Activated CD8-positive, alpha-beta memory T cell treated with anti-CD3 and anti-CD28 coated beads, Interleukin-2, amount 10 ng/mL, durations not matched to agents 7 days and 5 days (primary cell): ENCODE measurements at places on chromosomes 13 and 19.

DNA sequence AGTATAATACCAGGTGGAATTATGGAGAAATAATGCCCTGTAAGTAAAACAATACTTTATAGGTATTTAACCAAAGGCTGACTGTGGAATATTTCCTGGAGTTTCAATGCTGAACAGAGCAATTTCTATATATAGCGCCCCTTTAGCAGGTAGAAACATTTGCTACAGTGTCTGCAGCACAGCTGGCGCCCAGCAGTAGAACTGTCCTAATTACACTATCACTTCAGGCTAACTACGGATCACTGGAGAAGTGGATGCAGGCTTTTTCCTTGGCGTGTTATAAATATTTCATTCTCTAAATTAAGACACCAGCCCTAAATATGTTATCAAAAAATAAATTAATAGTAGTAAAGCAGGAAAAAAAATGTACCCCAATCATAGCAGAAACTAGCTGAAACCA, 3.1 kb downstream of the SHISA2 start:
- DNase-seq, result no peak

DNA sequence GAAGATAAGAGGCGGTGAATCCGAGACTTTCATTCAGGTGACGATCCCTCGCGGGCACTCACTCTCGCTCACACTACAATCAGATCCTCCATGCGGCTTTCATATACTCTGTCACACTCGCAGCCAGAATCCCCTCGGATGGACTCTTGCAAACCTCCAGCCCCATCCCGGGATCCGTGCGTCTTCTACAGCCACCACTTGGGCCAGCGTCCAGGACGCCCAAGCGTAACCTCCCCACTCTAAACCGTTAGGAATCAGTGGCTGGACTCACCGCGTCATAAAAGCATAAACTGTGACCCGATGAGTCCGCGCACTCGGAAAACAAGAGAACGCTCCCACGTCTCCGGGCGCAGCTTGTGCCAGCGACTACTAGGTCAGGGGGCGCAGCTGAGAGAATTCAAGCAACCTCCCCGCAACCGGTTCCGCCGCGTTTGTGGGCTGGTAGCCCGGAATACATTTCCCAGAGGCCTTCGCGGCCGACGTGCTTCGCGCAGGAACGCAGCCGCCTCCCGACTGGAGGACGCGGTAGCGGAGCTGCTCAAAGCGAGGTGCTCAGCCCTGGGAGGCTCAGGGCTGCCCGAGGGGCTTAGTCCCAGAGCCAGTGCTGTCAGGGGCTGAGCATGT, 27.6 kb downstream of the ZNF607 start:
- DNase-seq, result peak; percentile 89

GRCh38 chr13:36151591-36151990, 20.4 kb upstream of the DCLK1 start:
- DNase-seq, result no peak

DNA sequence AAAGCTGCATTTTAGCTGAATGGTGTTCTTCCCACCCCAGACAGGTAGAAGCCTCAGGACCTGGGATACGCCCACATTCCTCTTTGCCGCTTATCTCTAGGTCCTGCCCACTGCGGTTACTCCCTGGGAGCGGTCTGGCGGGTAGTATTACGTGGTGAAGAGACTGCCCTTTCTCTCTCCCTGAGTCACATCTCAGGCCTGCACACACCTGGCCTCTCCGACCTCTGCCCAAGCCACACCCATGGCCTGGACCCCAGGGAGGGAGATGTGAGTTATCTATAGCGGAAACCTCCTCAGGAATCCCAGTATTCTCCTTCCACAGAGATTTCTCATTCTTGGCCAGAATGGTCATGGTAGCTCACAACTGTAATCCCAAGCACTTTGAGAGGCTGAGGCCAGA, 17.3 kb downstream of the RHPN2 start:
- no peak for DNase-seq

DNA sequence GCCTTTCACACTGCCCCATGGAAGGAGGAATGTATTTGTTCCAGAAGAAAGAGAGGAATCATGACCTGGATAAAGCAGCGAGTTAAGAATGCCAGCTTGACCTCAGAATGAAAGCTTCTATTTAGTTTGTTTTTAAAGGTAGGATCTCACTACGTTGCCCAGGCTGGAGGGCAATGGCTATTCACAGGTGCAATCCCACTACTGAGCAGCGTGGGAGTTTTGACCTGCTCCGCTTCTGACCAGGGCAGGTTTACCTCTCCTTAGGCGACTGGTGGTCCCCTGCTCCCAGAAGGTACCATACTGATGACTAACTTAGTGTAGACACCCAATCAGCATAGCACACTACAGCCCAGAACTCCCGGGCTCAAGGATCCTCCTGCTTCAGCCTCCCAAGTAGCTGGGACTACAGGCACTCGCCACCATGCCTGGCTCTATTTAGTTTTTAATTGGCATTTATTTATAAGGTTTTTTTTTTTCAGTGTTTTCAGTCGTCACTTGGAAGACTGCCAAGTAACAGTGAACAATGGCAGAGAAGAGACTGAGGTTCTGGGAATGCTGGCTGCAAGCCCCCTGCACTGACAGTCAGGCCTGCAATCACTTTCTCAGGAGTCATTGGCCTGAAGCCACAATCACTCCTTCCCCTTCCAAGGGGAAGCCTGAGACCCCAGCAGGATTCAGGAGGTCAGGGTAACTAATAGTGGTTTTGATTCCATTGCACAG, 73.1 kb downstream of the EPS15L1 start:
- DNase-seq, result no peak

DNA sequence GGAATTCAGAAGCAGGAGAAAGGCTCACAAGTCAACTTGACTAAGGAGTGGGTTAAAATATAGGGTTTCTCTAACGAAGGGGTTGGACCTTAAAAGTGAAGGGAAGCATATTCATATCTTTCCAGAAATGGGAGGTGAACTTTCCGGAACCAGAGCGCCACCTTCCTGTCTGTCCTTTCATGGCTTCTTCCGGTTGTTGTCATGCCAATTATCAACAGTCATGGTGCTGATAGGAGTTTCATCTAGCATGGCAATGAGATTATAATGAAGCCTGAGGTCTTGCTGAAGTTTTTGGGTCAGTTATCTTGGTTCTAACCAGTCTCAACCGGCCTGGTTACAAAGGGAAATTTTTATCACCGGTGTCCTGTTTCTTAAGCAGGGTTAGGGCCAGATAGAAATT, 162.9 kb upstream of the NBEA start:
- DNase-seq, result no peak

GRCh38 chr13:44267203-44267602, 106.4 kb upstream of the SERP2 start:
- DNase-seq, result no peak

DNA sequence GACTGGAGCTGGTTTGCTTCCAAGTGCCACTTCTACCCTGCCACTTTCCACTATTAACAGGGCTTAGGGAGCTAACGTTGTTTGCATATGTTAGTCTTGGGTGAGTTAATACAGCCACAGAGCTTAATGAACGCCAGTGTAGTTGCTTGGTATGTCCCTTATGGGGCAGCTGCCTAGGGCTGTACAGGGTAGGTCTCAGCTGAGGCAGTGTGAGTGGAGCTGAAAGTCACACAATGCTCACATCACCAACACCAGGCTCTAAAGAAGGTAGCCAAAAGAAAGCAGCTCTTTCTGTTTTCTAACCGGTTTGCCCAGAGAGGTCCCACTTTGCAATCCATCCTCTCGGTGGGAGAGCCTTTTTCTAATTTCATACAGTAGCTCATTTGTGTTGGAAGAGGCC, 186.2 kb downstream of the RGCC start:
- no peak for DNase-seq

DNA sequence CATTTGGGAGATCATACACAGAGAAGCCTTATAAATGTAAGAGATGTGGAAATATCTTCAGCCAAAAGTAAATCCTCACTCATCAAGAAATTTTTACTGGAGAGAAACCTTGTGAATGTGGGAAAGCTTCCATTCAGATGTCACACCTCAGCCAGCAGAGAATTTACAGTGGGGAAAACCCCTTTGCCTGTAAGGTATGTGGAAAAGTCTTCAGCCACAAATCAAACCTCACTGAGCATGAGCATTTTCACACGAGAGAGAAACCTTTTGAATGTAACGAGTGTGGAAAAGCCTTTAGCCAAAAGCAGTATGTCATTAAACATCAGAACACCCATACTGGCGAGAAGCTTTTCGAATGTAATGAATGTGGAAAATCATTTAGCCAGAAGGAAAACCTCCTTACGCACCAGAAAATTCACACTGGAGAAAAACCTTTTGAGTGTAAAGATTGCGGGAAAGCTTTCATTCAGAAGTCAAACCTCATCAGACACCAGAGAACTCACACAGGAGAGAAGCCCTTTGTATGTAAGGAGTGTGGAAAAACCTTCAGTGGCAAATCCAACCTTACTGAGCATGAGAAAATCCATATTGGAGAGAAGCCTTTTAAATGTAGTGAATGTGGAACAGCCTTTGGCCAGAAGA, 21.5 kb downstream of the ZNF146 start:
- no peak for DNase-seq

DNA sequence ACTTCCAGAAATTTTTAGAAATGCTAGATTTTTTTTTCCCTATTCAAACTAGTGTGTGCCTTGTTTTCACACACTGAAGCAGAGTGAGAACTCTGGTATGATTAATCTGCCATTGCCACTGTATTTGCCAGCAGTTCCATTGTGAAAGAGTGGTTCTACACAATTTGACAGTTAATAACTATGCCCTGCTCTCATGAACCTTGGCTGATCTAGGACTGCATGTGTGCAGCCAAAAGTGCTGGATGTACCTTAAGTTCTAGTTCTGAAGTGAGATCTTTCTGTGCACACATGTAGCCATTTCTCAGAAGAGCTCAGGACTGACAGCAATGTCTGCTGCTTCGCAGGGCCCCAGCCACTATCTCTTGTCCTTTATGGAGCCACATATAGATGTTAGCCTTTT, 328.2 kb upstream of the SPRY2 start:
- DNase-seq, result no peak

- DNase-seq, result peak; percentile 77
These were observed at the start of gene KDELR1 for GRCh38 chr19:48391100-48392005. Gene KDELR1, minus strand, starts transcription at chr19:48391551. Its CDS starts 193 bp downstream, at chr19:48391358.

- no peak for DNase-seq
These were observed 1.8 kb upstream of the RUBCNL start for GRCh38 chr13:46388846-46389245.

- DNase-seq, result no peak
These were observed 232.4 kb downstream of the POSTN start for GRCh38 chr13:37366044-37366770.

- no peak for DNase-seq
These were observed 45.3 kb downstream of the SLC7A9 start for GRCh38 chr19:32824191-32824751.

GRCh38 chr19:46896076-46896794, 35.4 kb downstream of the ARHGAP35 start:
- DNase-seq, result no peak
